ENCODE measurements at places on chromosomes 2 and 18. TPM values are rescaled to one million over a fixed set of nuclear protein-coding genes. Genes with fewer than 3 reads are reported as not detected.

Gene ARHGAP28
- 0.03 TPM for total RNA-seq

Gene ATP6V1B1
- 2.5 TPM for total RNA-seq

Gene BMP10
- not detected for total RNA-seq

Gene ABCG8
- total RNA-seq, result not detected

Gene MEP1B
- total RNA-seq, result 0.05 TPM

Measured in A549 treated with GW870086 at 1 μM for 4 hours (cell line).